ENCODE measurements at places on chromosomes 6 and 20. TPM values are rescaled to one million over a fixed set of nuclear protein-coding genes. Genes with fewer than 3 reads are reported as not detected.

- DNase-seq = no peak
These were observed 73.3 kb upstream of the CENPW start for GRCh38 chr6:126266664-126267063.

DNA sequence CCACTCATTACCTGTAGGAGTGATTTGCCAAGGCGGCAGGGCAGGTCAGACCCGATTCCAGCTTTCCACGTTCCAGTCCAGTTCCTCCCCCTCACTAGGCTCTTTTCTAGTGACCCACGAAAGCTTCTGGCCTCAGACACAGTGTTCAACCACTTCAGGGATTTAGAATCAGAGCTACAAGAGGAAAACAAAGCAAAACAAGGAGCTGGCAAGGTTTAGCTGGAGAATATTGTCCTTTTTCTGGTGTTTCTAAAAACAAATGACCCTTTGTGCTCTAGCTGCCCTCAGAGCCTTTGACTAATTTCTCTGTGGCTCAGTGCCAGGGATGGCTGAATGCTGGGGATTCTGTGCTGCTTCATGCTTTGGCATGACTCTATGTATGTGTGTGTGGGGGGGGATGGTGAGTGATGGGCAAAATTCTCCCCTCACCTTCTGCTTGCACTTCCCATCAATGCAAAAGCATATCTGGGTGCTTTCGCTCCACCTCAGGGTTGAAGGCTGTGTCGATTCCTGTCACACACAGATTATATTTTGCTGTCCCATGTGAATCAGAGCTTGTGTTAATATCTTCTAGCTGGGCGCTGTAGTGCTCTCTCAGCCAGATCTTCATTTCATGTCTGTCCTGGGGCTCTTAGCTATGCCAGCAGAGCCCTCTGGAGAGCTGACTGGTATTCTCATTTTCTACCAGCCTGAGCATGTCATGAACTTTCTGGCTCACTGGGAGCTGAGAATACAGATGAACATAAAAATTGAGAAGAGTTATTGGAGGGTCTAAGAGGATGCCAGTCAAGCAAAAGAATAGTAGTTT is 19.3 kb upstream of the NEDD9 start:
- DNase-seq = no peak

DNA sequence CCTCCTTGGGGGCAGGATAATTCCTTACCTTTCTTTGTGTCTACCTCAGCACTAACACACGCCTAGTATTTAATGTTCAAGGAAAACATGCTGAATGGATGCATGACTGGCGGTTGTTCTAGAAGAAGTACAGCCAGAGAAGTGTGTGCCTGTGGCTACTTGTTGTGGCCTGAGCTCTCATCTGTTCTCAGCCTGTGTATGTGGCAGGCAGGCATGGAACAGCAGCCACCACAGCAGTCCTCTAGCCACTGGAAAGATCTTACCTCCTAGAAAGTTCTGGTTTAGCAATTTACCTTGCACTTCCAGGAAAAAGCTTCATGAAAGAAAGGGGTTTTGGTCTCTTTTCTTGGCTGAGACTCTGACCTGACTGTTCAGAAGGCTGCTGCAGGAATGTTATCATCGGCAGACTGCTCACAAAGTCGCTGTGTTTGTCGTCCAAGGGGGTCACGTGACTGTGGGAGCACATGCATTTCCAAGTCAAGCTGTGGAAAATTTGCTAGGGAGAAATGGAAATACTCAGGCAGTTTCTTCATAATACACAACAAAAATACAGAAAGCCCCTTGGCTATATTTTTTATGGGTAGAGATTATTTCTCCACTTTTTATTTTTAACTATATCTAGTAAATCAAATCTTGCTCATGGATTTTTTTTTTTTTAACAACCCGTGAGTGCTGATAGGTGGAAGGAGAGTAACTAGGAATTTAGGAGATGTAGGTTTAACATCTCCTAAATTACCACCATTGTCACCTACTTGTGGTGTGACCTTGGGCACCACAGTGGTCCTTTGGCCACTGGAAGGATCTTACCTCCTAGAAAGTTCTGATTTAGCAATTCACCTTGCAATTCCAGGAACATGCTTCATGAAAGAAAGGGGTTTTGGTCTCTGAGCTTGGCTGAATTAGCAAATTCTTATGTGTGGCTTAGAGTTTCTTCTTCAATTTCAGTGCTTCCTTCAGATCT is 110.8 kb upstream of the GPR6 start:
- no peak for DNase-seq

The RIPPLY2 gene
- polyA plus RNA-seq = not detected

- DNase-seq = no peak
These were observed 203.7 kb upstream of the RSPO3 start for GRCh38 chr6:126914801-126915200.

The TINAG gene
- not detected for polyA plus RNA-seq

GRCh38 chr6:137950581-137950980 is 83.5 kb downstream of the TNFAIP3 start:
- no peak for DNase-seq

The LGSN gene
- not detected for polyA plus RNA-seq

DNA sequence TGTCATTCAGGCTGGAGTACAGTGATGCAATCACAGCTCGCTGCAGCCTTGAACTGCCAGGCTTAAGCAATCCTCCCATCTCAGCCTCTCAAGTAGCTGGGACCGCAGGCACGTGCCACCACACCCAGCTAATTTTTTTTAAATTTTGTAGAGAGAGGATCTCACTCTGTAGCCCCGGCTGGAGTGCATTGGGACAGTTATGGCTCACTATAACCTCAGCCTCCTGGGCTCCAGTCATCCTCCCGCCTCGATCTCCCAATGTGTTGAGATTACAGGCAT is 86.5 kb downstream of the SERAC1 start:
- no peak for DNase-seq

GRCh38 chr6:1930356-1930755 is 315.0 kb downstream of the GMDS start:
- DNase-seq = no peak

The GTSF1L gene
- not detected for polyA plus RNA-seq

The PEX3 gene
- polyA plus RNA-seq = 29.3 TPM

- no peak for DNase-seq
These were observed 5.3 kb upstream of the HSPA1B start for GRCh38 chr6:31822036-31822821.
